ENCODE measurements at places on chromosomes 5 and 9.

DNA sequence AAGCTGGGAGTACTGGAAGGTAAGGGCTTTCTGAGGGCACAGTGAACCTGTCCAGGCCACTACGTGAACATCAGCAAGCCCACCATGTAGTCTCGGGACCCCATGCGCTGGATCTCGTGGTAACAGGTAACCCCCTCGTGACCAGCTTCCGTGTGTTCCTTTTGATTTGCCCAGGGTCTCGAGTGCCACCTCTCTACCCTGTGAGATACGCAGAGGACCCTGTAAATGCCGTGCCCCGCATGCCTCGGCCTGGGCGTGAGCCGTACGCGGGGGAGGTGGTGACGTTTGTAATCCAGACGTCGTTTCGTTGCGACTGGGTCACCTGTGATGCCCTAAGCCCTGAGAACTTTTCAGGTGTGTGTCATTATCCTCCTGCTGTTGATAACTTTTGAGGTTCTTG, 45.5 kb downstream of the TENT4A start:
- no peak for DNase-seq

DNA sequence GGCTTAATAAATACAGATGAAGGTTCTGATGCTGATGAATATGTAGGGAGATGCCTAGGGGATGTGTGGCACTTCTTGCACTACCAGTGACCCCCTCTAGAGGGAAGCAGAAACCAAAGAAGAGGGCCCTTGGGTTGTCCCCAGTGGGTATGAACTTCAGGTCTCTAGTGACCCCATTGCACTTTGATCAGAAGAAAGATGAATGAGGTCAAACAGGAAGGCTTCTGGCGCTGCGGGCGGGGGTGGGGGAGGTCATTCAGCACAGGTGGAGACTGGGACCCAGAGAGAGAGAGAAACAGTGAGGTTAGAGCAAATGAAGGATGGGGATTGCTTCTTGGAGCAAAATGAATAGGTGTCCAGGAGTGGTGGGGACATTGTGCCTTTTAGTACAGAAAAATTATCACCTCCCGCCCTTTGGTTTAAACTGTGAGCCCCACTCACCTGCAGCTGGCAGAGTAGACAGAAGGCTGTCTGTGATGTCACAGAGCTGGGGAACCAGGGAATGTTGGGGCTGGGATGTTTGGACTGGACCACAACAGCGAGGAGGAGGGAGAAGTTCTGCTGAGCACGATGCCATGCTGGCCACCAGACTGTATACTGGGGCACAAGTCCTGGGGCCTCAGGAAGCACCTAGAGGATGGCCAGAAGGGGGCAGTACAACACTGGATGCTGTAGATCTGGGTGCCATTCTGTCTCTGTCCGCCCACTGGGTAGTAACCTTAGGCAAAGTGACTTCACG, at the start of gene TEX48:
Gene TEX48 (minus strand): TSS at position 599 of the 739 bp plus-strand sequence. CDS start 10,469 bp downstream, outside the sequence.
- no peak for DNase-seq

DNA sequence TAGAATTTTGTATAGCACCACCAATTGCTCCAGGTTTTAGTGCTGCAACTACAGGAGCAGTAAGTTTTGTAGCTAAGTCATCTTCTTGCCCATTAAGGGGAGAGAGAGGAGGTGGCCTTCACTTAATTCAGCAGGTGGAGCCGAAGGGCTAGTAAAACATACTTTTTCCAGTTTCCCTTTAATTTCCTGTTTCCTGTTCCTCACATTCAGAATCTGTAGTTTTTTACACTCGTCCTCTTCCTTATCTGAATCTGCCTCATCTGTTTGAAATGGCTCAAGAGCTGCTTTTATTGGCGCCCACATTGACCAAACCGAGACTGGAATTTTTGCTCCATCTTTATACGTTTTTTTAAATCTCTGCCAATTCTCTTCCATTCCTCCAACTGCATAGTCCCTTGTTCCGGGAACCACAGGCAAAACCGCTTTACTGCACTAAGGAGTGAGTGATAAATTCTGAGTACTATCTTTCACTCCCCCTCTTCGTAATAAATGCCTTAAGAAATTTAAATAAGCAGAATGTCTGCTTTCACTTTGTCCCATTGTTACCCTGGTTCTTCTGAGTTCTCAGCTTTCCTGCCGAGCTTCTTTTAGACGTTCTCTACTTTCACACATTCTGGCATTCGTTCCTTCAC, 133.9 kb downstream of the DROSHA start:
- DNase-seq: no peak

DNA sequence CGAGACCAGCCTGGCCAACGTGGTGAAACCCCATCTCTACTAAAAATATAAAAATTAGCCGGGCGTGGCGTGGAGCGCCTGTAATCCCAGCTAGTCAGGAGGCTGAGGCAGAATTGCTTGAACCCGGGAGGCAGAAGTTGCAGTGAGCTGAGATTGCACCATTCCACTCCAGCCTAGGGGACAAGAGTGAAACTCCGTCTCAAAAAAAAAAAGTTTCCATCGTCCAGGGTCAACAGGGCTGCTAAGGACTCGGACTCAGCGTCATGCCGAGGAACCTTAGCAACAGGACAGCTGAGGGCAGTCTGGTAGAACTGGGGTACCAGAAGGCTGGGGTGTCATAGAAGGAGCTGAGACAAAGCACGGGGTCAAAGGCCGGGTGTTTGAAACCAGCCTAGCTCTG, 21.7 kb downstream of the FAM78A start:
- DNase-seq: no peak

GRCh38 chr5:128667751-128668150, 129.7 kb upstream of the FBN2 start:
- no peak for DNase-seq

DNA sequence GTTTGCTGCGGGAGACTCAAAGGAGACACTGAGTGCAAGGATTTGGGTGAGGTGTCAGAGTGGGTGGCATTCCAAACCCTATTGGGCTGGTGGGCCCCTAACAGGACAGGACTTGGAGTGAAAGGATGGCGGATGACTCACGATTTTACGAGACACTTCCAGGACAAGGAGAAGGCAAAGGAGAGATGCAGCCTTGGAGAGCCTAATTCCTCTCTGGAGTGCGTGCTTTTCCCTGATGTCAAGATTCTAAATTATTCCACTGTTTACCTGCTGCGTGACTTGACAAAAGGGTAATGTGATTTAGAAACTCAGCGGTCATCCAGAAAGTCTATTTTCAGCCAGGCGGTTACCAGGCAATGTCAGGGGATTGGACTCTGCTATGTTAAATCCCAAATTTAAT, 41.6 kb upstream of the CD180 start:
- no peak for DNase-seq

DNA sequence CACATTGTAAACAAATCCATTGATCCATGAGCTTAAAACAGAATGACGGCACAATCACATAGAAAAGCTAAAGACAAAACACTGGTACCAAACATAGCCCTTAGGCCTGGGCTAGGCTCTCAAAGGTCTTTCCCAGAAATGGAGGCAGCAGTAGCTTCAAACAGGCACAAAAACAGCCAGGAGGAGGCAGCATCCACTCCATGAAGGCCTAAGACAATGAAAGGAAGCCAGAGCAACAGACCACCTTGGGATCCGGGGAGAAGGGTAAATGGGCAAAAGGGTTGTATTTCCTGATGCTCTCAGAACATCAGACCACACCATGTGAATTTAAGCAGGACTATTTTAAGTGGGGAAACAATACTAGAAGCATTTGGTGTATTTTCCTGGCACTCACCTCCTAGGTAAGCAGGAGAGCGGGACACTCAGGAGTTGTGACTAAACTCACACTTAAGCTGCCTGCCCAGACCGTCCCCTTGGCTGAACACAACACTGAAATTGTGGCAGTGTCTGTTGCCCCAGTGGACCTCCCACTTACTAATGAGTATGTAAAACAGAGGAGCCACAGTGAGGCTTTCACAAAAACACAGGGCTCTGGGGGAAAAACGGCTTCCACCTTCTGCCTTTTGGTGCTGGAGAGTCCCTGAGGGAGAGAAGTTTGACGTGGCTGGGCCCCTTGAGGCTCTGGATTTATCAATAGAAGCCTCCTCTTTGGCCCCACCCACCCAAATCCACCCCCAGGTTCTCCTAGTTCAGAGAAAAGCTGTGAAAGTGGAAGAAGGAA, 11.9 kb downstream of the GNPDA1 start:
- DNase-seq: no peak

- DNase-seq: no peak
These were observed 1093.3 kb upstream of the CDH6 start for GRCh38 chr5:30100148-30100713.

GRCh38 chr9:90556897-90557675, 85.5 kb downstream of the DIRAS2 start:
- no peak for DNase-seq
